T47D (cell line): ENCODE measurements at places on chromosomes 12 and 14.

DNA sequence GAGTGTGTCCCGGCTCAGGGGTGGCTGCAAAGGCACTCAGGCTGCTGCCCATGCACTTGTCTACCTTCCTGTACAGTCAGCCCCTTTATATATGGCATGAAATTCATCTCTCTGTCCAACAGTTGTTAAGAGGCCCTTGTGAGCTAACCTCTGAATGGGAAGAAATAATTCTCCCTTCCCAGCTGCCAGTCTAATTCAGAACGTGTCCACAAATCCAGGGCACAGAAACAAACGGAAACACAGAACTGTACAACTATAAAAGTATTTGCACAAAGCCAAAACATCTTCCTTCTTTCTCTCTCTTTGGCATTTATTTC, 849 bp downstream of the KRT5 start:
- no peak for DNase-seq

DNA sequence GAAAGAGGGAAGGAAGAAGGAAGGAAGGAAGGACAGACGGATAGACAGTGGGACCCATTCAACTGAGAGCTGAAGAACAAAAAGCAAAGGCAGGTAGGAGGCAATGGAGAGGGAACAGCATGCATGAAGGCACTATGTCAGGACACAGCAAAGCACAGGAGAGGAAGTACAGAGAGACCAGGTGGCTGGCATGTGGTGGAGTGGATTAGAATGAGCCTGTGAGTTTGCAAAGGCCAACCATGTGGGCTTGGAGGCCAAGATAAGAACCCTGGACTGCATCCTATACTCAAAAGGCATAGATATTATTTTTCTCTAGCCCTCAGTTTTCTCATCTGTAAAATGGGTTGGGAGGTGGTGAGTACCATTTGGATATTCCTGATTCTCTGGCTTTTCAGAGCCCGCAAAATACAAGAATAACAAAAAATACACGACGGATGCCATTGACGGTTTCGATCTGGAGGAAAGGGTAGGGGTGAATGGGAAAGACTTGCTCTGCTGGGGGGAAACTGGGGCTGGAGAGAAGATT, 102.9 kb downstream of the WSCD2 start:
- DNase-seq = no peak

- DNase-seq = no peak
Observed at GRCh38 chr12:6968426-6968825, 2.0 kb downstream of the PHB2 start.

- DNase-seq = no peak
Observed at GRCh38 chr14:104659764-104660523, 29.5 kb upstream of the INF2 start.

DNA sequence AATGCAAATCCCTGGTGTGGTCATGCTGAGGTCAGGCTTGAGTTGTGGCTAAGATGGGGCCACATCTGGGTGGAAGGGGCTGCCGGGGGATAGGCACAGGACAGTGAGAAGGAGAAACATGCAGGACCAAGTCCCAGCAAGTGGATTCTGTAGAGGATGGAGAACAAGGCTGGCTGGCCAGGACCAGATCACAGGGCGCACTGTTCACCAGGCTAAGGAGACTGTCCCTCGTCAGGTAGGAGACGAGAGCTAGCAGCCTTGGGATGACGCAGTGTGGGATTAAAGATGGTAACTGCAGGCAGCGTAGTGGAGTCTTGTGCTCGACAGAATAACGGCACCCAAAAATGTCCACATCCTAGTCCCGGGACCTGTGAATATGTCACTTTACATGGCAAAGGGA, 336.1 kb downstream of the BCL11B start:
- DNase-seq = no peak

DNA sequence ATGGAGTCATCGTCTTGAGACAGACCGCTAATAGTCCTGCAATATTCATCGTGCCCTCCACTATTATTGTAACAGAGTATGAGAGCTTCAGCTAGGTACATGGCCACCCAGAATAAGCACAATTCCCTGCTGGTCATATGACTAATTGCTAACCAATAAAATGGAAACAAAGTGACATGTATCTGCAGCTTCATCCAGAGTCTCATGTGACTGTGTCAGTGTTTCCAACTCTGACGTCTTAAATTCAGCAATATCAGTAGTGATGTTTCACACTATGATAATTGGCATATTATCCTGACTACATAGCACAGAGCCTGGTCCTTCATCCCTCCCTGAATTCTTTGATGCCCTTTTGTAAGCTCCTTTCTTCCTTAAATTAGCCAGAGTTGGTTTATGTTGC, 167.4 kb downstream of the RPS29 start:
- no peak for DNase-seq

- peak; percentile 65 for DNase-seq
Observed at GRCh38 chr14:84442521-84442920, 1087.4 kb upstream of the FLRT2 start.

DNA sequence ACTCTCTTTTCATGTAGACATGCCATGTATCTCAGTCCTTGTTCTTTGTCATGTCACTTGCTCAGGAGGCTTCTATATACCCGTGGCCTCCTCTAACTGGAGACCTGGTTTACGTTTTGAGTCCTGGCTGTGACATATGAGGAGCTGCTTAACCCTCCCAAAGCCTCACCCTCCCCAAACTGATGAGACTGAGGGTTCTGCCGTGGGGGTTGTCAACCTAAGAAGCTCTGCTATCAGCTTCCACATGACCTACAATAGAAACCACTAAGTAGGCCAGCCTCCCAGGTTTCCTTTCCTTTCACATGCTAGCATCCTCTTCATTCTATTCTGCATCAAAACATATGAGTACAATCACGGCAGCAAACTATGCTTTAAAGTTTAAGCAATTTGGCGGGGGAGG, 76.8 kb upstream of the WSCD2 start:
- DNase-seq = no peak

- DNase-seq = no peak
Observed at GRCh38 chr14:77306416-77306815, 14.3 kb downstream of the POMT2 start.

DNA sequence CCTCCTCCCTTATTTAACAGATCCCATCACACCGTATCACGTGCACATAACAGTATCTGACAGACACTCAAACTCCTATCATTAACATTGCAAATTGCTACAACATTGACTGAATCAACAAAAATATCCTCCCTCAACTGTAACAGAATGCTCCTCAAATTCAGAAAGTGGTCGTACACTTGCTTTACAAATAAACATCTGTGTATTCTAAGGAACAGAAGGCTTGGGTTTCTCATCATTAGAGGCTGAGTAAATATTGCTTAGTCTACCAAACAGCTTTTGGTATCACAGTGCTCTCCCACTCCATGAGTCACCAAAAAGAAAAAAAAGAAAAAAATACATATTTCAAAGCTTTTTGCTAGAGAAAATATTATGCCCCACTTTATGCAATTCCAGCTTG, 23.9 kb downstream of the FERMT2 start:
- DNase-seq = no peak

- no peak for DNase-seq
Observed at GRCh38 chr12:116065606-116066005, 211.9 kb downstream of the MED13L start.

DNA sequence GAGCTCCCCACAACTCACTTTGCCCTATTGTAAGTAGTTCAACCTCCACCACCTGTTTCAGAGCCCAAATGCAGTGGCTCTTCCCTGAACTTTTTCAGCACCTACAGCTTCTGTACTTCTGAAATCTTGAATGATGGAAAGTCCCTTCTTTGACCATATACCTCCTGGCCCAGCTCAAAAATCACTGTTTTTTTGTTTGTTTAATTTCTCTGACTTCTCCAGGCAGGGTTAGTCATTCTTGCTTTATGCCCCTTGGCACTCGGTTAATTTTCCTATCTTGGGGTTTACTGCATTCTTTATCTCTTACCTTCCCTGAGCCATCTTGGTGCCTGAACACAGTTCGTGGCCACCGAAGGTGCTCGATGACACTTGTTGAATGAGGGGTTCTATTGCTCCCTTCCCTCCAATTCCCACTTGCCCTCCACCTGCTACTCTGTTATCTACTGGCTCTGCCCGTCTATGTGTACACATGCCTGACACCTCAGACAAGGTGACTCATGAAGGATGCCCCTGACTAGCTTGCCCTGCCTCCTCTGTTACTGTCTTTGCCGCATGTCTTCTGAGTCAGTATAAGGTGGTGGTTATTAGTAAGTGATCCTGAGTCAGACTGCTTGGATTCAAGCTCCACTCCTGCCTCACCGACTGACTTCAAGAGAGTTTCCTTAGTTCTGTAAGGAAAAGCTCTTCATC, 4.4 kb downstream of the AMHR2 start:
- no peak for DNase-seq

DNA sequence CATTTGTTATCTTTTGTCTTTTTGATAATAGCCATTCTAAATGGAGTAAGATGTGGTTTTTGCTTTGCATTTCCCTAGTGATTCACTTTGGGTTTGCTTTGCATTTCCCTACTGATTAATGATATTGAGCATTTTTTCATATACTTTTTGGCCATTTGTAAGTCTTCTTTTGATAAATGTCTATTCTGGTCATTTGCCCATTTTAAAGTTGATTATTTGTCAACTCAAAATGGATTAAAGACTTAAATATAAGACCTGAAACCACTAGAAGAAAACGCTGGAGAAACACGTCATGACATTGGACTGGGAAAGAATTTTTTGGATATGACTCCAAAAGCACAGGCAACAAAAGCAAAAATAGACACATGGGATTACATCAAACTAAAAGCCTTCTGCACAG, 148.0 kb downstream of the APAF1 start:
- no peak for DNase-seq

GRCh38 chr14:102891556-102891955, 30.9 kb upstream of the AMN start:
- no peak for DNase-seq

GRCh38 chr12:65699251-65699650, 125.0 kb upstream of the HMGA2 start:
- peak; percentile 56 for DNase-seq

DNA sequence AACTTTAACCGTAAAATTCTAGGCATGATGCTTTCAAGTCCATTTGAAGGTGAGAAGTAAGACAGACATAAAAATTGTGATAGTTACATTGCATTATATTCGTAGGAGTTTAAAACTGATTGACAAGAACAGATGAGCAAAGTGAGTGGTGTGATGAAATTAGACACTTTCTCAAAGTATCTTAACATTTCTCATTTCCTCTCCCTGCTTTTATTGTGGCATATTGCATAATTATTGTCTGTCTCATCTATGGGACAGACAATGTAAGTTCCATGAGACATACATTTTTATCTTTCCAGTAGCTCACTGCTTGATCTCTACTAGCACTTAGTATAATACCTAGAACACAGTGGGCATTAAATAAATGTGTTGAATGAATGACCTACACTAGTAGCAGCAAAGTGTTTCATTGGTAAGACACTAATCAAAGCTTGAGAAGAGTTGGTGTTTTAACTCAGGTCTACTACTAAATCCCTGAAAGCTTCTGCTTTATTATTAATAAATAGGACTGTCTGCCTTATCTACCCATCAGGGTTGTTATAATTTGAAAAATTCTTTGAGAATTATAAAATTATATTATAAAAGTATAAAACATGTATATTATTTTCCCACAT, 19.0 kb downstream of the A2M start:
- no peak for DNase-seq

GRCh38 chr12:12812174-12812573, 972 bp upstream of the DDX47 start:
- no peak for DNase-seq

- peak; percentile 61 for DNase-seq
Observed at GRCh38 chr14:61188978-61189808, 91.9 kb downstream of the TMEM30B start.

DNA sequence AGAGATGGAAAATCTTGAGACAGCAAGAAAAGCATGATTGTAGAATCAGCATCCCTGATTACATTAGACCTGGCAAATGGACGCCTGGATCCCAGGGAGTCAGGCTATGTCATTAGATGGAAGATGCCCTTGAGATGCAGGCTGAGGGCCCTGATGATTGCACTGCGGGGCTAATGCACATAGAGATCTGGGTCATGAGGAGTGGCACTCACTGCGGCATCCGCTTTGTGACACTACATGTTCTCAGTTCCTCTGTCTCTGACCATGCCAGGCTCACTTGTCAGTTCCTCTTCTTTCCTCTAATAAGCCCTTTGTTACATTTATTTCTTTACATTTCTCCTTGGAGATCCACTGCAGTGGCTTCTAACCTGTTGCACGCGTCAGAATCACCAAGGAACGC, 70.1 kb upstream of the GPATCH2L start:
- no peak for DNase-seq

DNA sequence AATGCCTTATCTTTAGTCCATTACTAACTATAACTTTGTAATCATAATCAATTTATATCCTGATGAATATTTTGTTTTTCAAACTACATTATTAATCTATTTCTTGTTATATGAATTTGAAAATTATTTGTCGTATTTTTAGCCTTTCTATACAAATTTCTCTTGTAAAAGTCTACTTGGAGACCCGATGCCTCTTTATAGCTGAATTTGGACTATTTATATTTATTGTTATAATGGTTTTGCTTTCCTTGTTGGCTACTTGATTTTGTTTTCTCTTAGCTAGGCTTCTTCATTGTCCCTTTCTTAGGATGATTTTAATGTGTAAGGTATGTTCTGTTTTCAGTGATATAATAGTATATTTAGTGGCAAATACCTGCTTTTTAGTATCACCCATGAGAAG, 89.5 kb upstream of the RFLNA start:
- no peak for DNase-seq

DNA sequence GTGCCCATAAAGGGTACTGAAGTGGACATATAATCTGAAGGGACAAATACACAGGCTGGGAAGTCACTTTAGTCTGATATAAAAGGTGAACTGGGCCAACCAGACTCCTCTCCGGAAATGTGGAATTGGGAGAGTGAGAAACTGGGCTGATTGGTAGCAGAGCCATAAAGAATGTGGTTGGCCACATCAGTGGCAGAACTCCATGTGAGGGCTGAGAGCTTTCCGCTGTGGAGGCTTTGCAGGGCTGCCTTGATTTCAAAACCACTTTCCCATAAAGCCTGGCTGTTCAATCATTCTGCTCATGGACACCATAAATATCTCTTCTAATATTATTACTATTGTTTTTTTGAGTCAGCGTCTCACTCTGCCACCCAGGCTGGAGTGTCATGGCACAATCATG, 220.3 kb downstream of the MON2 start:
- DNase-seq = no peak

- DNase-seq = peak; percentile 78
Observed at GRCh38 chr14:96098309-96098998, 59.3 kb downstream of the C14orf132 start.

DNA sequence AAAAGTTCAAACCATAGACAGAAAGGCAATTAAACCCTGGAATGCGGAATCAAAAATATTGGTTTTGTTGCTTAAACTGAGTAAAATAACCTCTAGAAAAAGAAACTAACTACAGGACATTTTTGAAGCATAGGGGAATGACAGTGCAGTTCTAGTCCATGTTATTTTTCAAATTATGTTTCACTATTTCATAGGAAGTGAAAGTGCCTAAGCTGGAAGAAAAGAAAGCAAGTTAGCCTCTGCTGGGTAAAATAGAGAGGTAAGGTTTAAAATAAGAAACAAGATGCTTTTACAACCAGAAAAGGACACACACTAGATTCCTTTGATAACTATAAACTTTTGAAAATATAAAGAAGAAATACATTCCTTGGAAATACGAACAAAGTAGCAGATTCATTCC, 1.1 kb downstream of the CLECL1 start:
- DNase-seq = no peak
